ENCODE measurements at places on chromosomes 6 and 20. TPM values are rescaled to one million over a fixed set of nuclear protein-coding genes. Genes with fewer than 3 reads are reported as not detected.

MLIP gene
- total RNA-seq = 10.6 TPM

HDGFL1 gene
- total RNA-seq = not detected

MUCL3 gene
- total RNA-seq = not detected

KHDC1L gene
- not detected for total RNA-seq

CTSA gene
- 21.9 TPM for total RNA-seq

LHFPL5 gene
- total RNA-seq = 1.6 TPM
